ENCODE measurements at places on chromosomes 4 and X. TPM values are rescaled to one million over a fixed set of nuclear protein-coding genes. Genes with fewer than 3 reads are reported as not detected.

The SMIM10 gene
- total RNA-seq: 0.38 TPM

- H3K4me3 ChIP-seq: no peak overlapping the region
- H3K4me1 ChIP-seq: peaks cover 30% of the 10 kb centered on the region
- peaks cover 58% of the 10 kb centered on the region for H3K36me3 ChIP-seq
- no peak for DNase-seq
Measured at GRCh38 chr4:184432127-184432922, 42.0 kb downstream of the IRF2 start.

DNA sequence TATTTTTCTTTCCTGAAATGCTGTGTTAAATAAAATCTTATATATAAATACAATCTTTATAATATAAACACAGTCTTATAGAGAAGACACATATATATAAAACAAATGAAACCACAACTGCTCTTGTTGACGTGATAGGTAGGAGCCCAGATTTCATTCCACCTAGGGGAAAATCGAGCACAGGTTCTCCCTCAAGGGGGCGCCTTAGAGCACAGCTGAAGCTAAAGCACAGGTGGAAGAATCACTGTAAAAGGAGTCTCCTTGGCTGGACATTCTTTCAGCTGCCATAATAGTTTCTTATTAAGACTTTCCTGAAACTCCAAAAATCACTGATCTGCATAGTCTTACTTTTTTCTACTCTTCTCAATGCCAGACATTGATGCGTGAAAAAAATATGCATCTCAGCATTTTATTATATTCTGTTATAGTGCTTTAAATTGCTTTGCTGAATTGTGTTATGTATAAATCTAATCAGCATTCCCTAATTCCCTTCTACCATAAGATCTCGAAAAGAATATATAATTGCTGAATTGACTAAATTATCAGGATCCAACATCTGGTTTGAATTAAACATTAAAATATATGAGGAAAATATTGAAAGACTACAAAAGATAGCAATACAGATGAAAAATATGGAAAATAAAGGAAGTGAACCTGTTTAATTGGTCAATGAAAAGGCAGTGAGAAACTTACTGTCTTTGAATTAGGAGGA lies 25.5 kb upstream of the RXFP1 start:
- H3K27me3 ChIP-seq: peaks cover 2% of the 10 kb centered on the region
- no peak overlapping the region for H3K4me3 ChIP-seq
- H3K36me3 ChIP-seq: no peaks in the 10 kb centered on the region
- H3K27ac ChIP-seq: no peak overlapping the region

DNA sequence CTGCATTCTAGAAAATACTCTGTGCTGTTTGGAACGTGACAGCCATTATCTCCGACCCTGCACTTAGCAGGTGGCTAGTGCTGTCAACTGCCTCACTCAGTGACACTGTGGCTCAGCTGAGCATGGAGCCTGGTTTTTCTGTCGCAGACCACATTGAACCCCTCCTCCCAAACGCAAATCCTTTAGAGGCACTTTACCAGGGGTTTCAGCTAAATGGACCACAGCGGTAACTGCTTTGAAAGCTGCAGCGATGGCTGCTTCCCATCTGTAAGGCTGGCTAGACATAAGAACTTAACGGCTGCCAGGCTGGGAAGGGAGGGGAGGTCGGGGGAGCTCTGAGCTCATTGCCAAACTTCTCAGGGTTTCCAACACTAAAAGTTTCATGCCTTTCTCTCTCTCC lies 8.1 kb downstream of the SLC34A2 start:
- no peaks in the 10 kb centered on the region for H3K4me1 ChIP-seq
- peaks cover 2% of the 10 kb centered on the region for H3K27me3 ChIP-seq
- no peak overlapping the region for H3K4me3 ChIP-seq
- no peak overlapping the region for H3K27ac ChIP-seq
- no peak for DNase-seq

DNA sequence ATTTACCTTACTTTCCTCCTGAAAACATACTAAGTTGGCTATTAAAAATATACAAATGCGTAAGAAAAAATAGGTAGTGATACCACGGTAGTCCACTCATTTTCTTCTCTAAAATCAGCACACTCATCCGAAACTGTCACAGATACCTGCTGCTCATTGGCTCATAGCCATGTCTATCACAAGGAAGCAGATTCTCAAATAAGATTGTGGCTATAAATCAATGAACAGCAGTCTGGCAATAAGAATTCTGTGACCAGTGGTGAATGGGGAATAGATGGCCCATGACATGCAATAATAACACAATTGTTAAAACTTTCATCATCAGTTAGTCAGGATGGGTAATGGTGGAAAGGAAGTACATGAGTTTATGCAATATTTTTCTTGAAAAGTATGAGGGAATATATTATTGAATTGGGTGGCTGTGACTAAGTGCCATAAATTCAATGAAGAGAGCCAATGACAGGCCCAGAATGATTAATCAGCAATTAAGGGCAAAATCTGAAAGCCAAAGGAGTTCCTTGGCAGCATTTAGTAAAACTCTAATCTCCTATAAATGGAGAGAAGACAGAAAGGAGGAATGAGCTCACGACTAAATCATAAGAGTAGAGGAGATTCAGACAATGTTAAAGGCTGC lies 202.3 kb upstream of the NEIL3 start:
- H3K27ac ChIP-seq: no peak overlapping the region
- no peaks in the 10 kb centered on the region for H3K27me3 ChIP-seq
- no peak overlapping the region for H3K4me3 ChIP-seq
- H3K36me3 ChIP-seq: no peaks in the 10 kb centered on the region

- no peak overlapping the region for H3K27ac ChIP-seq
- no peak overlapping the region for H3K4me3 ChIP-seq
- H3K36me3 ChIP-seq: no peaks in the 10 kb centered on the region
- no peak for DNase-seq
Measured at GRCh38 chr4:155009288-155009687, 199.1 kb upstream of the NPY2R start.

- H3K4me3 ChIP-seq: no peak overlapping the region
- H3K27ac ChIP-seq: no peak overlapping the region
- DNase-seq: no peak
- no peaks in the 10 kb centered on the region for H3K4me1 ChIP-seq
Measured at GRCh38 chr4:24741910-24742309, 53.5 kb upstream of the SOD3 start.

DNA sequence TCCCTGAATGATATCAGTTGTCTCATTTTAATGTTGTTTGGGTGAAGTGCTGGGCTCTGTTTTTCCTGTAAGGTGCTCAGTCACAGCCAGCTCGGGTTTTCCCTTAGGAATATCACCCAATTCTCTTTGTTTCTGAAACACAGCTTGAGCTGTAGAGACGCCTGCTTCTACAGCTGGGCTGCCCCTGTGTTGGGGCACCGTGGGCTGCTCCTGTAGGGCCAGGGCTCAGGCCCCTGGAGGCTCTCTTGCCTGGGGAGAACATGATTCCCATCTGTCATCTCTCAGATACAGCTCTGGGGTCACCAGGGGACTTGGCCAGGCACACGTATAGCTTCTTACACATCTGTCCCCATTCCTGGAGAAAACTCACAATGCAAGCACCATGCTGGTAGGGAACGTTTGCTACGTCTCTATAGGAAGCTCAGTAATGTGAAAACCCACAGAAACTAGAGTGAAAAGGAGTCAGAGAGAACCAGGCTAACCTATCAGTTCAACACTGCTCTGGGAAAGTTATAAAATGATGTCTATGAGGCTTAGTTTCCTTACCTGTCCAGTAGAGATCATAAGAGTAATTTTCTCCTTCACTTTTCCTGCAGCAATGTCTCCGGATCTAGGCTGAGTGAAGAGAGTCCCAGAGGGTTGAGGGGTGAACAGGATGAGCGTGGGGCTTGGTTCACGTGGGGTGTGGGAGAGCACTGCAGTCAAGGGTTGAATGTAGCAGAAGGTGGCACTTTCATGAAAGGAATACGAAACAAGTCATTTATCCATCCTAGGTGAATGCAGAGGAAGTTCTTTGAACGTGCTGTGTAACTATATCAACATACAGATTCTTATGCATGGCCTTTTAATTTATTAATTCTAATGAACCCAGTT lies 14.5 kb downstream of the FHDC1 start:
- peaks cover 30% of the 10 kb centered on the region for H3K27me3 ChIP-seq
- no peak overlapping the region for H3K27ac ChIP-seq
- DNase-seq: no peak
- H3K36me3 ChIP-seq: no peaks in the 10 kb centered on the region
- H3K4me3 ChIP-seq: no peak overlapping the region

The SHISA3 gene
- total RNA-seq: 0.60 TPM

All from activated CD4-positive, alpha-beta memory T cell treated with anti-CD3 and anti-CD28 coated beads, Interleukin-2, amount 10 ng/mL, durations not matched to agents 7 days and 5 days (primary cell).